ENCODE measurements at places on chromosomes 6 and 20.

GRCh38 chr6:99254616-99255550, 94.6 kb downstream of the FAXC start:
- no peak for DNase-seq
- no peaks in the 10 kb centered on the region for H3K27me3 ChIP-seq
- H3K4me3 ChIP-seq: no peak overlapping the region
- no peak overlapping the region for H3K27ac ChIP-seq

DNA sequence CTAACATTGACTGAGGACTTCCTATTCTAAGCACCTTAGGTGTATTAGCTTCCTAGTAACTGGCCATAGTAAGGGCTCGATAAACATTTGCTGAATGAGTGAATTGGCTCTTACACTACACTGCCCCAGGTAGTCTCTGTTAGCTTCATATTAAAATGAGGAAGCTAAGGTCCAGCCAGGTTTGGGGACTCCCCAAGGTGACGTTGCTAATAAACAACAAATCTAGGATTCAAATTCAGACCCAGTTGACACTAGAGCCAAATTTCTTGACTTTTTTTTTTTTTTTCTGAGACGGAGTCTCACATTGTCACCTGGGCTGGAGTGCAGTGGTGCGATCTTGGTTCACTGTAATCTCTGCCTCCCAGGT, 16.2 kb downstream of the ARHGAP40 start:
- H3K27ac ChIP-seq: peak overlapping the region; percentile 78
- peaks cover 86% of the 10 kb centered on the region for H3K27me3 ChIP-seq
- no peaks in the 10 kb centered on the region for H3K4me1 ChIP-seq

DNA sequence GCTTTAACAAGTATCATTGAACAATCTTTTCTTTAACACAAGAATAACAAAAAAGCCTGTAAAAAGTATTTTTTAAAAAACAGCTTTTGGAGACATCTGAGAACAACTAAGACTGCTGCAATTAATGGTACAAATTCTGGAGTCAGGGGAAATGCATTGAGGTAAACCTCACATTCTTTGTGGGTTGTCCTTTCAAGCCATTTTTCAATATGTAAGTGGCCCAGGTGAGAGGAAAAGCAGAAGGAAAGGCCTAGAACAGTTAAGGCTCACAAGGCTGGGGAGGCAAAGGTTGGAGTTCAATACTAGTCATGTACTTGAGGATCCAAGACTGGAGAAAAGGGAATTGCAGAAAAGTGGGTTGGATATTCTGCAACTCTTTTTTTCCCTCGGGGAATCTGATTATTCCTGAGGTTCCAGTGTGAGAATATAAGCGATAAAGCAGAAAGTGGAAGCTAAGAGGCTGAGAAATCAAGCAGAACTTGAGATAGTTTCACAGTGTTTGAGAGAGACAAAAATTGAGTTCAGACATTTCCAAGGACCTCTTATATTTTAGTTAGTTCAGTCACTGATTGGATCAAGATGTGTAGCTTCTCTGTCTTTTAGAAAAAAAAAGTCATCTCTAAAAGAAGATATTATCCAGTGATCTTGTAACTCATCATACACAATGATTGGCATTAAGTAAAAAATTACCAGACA, 25.0 kb upstream of the TXLNB start:
- no peak for DNase-seq
- H3K27ac ChIP-seq: no peak overlapping the region
- H3K4me3 ChIP-seq: no peak overlapping the region
- no peaks in the 10 kb centered on the region for H3K4me1 ChIP-seq

DNA sequence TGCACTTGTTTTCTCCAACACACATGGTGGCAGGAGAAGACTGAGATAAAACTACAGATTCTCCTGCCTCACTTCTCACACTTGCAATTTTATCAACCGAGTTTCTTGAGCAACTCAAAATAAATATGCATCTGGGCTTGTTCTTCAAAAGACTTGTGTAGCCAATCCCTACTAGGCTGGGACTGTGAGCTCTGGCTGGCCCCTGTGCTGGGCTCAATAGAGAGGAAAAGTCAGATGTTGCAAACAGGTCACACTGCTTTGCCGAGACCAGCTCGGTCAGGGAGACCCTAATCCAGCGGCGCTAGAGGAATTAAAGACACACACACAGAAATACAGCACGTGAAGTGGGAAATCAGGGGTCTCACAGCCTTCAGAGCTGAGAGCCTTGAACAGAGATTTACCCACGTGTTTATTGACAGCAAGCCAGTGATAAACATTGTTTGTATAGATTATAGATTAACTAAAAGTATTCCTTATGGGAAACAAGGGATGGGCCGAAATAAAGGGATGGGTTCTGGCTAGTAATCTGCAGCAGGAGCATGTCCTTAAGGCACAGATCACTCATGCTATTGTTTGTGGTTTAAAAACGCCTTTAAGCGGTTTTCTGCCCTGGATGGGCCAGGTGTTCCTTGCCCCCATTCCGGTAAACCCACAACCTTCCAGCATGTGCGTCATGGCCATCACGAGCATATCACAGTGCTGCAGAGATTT, 32.7 kb downstream of the FAM50B start:
- no peak for DNase-seq
- H3K36me3 ChIP-seq: no peaks in the 10 kb centered on the region
- H3K27ac ChIP-seq: no peak overlapping the region
- H3K4me3 ChIP-seq: no peak overlapping the region
- H3K4me1 ChIP-seq: no peaks in the 10 kb centered on the region

Data from esophagus squamous epithelium (tissue), 5 donors.